ENCODE measurements at places on chromosomes 2 and 18. TPM values are rescaled to one million over a fixed set of nuclear protein-coding genes. Genes with fewer than 3 reads are reported as not detected.
A peak's percentile ranks its signal among the peaks of the same experiment; 100 is the strongest.

DNA sequence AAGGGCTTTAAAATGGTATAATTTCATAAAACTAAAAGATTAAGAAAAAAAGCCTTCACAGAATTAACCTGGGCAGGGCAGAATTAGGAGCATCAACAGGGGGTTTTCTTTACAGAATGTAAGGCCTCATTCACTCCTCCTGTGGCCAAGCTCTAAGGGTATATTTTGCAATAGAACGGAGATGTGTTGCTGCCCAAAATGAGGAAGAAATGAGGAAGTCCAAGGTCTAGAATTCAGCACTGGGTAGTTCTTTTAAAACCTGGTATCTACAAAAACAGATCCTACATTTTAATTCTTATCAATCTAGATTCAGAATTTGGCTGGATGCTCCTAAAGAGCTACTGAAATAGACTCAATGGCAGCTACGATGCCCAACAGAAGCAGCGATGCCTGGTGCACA lies 101.8 kb downstream of the AKAIN1 start:
- DNase-seq: no peak

GRCh38 chr2:128510701-128511397 lies 192.2 kb upstream of the HS6ST1 start:
- DNase-seq: no peak

The LIMS4 gene
- not detected for total RNA-seq

DNA sequence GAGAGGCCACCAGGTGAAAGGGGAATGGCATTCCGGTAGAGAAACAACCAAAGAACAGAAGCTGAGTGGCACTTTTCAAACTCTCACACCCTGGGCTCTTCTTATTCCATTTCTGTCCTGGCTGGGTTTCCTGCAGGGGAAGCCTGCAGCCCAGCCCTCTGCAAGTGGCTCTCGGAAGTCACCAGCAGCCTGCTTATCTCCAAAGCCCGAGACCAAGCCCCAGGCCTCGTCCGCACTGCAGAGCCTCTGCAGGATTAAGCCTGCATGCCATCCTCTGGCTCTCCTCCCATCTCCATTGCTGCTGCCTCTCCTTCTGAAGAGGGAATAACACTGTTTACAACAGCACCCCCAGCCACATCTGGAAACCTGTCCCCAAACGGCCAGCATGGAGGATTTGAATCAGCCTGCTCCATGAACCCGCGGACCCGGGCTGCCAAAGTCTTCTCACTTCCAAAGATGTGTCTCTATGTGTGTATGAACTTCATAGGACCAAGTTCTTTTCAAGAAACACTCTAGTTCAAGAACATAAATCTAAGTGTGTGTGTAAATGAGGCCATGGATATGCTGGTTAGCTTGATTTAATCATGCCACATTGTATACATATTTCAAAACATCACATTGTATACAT lies 54.2 kb downstream of the DIPK1C start:
- DNase-seq: no peak

DNA sequence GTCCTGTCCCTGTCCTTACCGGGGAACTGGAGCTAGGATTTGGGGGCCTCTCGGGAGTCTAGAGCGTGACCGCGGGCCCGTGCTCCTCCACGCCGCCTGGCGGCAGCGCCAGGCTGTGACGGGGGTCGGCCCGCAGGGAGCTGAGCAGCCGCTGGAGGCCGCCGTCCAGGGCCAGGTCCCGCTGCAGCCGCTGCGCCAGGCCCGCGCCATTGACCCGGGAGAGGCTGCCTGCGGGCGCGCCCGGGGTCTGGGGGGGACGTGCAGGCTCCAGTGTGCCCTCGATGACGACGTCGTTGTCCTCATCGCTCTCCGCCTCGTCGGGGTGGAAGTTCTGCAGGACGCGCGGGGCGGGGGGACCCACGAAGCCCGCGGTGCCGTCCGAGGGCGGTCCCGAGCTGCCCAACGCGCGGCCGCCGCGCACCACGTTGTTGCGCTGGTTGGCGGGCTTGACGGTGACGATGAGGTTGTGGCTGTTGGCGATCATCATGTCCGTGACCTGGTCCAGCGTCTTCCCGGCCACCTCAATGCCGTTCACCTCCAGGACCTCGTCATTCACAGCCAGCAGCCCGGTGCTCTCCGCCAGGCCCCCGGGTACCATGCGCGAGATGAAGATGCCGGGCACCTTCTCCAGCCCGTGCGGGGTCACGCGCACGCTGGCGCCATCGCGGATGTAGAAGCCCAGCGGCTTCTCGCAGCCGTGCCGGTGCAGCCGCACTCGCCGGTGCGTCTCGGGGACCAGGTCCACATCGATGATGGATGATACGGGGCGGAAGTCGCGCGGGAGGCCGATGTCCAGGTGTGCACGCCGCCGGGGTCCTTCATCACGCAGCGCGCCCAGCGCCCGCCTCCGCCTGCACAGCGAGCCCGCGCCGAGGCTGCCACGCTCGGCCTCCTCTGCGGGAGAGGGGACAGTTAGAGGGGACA lies 50.9 kb downstream of the ADNP2 start:
- DNase-seq: peak; percentile 60

DNA sequence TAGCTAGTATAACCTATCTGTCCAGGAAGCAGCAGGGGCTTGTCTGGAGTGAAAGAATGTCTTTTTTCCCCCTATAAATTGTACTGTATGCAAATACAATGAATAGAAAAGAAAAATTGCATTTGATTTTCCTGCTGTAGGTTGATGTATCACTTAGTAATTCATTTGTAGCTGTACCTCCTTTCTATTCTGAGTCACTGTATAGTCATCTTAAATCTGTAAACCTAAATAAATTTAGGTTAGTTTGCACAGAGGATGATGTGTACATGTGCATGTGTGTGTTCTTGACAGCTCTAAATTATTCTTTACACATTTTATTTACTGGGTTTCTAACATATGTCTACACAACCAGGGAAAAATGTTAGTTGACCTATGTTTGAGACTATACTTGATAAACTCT lies 478.7 kb upstream of the CNTNAP5 start:
- no peak for DNase-seq

DNA sequence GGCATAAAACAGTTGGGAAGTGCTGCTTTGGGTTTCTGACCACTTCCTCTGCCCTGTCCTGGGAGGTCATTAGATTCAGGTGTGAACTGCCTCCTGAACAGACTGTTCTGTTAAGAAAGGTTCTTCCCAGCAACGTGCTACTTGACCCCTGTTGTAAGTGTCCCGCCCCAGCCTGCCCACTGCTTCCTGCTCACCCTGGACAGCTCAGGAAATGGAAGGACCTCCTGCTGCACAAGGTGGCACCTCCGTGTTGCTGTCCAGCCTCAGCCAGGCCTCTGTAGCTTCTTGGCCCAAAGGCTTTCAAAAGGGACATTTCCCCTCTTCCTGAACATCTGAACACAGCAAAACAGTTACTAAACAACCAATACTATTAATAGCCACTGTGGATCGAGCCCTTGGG lies 5.3 kb downstream of the TOGARAM2 start:
- no peak for DNase-seq

GRCh38 chr18:59492756-59493421 lies 133.8 kb upstream of the LMAN1 start:
- DNase-seq: no peak

DNA sequence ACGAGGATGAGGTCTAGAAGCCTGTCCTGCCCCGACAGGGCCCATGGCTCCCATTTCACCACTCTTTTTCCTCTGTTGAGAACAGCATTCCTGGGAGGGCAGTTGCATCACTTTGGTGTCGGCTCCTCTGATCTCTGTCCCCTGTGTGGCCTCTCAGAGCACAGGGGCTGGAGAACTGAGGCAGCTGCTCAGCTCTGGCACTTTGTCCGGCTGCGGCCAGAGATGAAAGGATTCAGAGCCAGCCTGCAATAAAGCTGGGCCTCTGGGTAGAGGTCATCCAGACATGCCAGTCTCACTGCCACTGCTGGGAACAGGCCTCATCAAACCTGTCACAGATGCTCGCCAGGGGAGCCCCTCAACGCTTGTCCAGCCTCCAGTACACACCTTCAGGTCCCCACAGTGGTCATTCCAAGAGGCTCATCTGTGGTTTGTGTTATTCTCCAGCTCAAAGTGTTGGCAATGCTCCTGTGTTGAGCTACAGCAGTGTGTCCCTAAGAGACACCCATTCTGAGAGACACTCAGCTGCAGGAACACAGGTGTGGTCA lies 13.1 kb upstream of the ROCK2 start:
- no peak for DNase-seq

The HOXD12 gene
- not detected for total RNA-seq

- no peak for DNase-seq
Observed at GRCh38 chr2:1236606-1237005, 176.7 kb upstream of the TPO start.

DNA sequence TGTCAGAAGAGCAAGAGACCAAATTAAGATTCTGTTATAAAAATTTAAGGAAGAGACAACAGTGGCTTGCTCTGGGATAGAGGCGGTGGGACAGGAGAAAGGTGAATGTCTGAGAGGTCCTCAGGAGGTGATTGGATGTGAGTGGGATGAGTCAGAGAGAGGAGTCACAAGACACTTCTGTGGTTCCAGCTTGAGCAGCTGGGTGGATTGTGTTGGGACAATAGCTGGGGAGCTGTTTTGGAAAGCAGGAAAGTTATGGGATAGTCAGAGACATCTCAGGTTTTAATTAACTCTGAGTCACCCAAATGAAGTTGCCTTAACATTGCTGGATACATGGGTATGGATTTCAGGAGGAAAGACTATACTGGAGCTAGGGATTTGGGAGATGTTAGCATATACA lies 218.0 kb upstream of the TRIB2 start:
- DNase-seq: no peak

- no peak for DNase-seq
Observed at GRCh38 chr2:64812285-64812684, 158.6 kb upstream of the SERTAD2 start.

DNA sequence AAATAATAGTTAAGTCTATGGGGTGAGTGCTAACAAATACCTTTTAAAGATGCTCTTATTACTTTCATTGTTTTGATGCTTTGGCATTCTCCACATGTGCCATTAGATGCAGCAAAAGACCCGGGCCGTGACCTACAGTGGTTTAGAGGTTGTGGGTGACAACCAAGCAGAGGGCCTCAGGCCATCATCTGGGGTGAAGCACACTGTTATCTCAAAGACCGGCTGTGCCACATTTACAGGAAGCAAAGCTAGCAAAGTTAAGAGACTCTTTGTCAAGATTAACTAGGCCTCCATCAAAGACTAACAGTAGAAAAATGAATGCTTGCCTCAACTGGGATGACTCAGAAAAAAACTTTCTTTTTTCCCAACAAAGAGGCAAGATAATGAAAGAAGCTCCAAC lies 695.3 kb downstream of the SATB2 start:
- DNase-seq: no peak

The CTIF gene
- total RNA-seq: 2.0 TPM

GRCh38 chr2:9010866-9011265 lies 7.4 kb upstream of the MBOAT2 start:
- DNase-seq: no peak

The TSPYL6 gene
- total RNA-seq: not detected

- DNase-seq: no peak
Observed at GRCh38 chr2:28665041-28665704, 86.5 kb upstream of the PPP1CB start.

GRCh38 chr2:218168635-218169462 lies 2.1 kb upstream of the CXCR1 start:
- peak; percentile 79 for DNase-seq

The PCGF1 gene
- 22.9 TPM for total RNA-seq

GRCh38 chr18:73724958-73725357 lies 422.7 kb downstream of the FBXO15 start:
- DNase-seq: no peak

- DNase-seq: no peak
Observed at GRCh38 chr2:240991378-240992263, 6.8 kb upstream of the SNED1 start.

The PRKAG3 gene
- total RNA-seq: not detected

DNA sequence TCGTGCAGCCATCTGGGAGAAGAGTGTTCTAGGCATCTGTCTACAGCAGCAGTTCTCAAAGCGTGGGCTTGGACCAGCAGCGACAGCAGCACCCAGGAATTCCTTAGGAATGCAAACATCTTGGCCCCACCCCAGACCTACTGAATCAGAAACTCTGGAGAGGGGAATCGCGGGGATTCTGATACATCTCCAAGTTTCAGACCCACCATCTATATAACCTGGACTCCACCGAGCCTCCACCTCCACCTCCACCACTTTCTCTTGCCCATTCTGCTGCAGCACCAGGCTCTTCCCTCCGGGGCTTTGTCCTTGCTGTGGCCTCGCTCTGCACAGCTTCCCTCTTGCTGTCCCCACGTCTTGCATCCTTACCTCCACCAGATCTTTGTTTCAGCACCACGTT lies 256.4 kb downstream of the BCL2 start:
- DNase-seq: no peak

DNA sequence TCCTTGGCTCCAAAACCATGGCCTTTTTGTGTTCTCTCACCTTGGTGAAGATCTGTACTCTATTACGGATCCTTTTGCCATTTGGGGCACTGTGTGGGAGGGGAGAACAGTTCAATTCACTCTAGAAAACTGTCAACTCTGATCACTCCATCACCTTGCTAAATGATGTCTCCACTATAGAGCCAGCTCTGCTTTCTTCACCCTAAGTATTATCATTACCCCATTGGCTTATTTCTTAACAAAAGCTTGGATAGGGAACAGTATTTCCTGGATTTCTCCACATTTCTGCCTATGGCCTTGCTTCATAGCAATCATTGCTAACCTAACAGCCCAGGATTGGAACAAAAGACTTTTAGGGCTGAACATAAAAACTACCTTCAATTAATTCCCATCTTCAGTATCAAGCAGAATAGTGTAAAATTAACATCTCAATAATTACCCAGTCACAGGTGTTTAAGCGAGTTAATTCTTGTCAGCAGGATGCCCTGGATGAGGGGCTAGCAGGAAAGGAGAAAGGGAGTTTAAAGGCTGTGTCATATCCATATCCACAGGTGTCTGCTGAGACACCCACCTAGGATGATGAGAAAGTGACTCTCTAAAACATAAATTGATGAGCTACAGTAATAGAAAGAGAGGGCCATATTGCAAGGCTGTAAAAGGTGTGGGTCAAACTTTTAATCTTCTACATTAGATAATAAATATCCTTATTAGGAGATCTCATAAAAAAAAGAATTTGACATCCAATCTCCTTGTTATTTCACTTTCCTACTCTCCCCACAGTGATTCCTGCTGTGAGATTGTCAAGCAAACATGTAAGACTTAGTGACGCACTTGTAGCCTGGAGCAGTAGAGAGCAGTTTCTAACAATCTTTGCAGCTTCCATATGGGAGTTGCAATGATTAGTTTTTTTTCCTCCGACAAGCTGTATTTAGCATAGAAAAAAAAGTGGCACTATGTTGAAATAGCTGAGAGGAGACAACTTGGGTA lies 589.5 kb upstream of the NXPH2 start:
- no peak for DNase-seq

The SLC4A5 gene
- 5.7 TPM for total RNA-seq

DNA sequence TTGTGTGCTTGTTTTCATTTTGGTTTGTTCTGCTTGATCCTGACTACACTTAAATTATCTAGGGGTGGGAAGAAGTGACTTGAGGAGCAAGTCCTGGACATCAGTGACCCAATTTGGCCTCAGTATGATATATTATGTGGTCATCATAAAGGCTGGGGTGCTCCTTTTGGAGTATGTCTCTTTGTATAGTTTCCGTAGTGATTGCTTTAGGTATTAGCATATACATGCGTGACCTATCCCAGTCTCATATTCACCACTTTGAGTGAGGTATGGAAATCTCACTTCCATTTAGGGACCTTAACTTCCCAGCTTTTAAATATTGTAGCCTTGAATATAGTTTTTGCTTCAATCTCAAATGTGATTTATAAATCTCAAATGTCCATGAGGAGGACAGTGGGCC lies 241.0 kb downstream of the PTGR3 start:
- DNase-seq: no peak

Data from CD8-positive, alpha-beta T cell (primary cell).